ENCODE measurements at places on chromosomes 3 and 15. TPM values are rescaled to one million over a fixed set of nuclear protein-coding genes. Genes with fewer than 3 reads are reported as not detected.

Gene MKRN2OS
- not detected for total RNA-seq

DNA sequence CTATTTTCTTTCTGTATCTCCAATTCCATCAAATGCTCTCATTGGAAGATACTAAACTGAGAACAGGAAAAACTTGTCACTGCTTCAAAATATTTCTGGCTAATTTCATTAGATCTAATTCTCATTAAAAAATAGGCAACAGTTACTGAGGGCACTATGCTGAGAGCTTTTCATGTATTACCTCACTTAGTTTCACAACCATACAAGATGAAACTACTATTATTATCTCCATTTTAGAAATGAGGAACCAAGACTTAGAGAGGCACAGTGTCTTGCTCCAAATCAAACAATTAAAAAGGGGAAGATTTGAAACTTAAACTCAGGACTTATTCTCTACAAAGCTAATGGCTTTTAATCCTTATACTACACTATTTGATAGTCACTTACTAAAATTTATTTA lies 7.2 kb upstream of the OTOL1 start:
- no peak overlapping the region for H3K27ac ChIP-seq
- H3K4me1 ChIP-seq = no peaks in the 10 kb centered on the region

DNA sequence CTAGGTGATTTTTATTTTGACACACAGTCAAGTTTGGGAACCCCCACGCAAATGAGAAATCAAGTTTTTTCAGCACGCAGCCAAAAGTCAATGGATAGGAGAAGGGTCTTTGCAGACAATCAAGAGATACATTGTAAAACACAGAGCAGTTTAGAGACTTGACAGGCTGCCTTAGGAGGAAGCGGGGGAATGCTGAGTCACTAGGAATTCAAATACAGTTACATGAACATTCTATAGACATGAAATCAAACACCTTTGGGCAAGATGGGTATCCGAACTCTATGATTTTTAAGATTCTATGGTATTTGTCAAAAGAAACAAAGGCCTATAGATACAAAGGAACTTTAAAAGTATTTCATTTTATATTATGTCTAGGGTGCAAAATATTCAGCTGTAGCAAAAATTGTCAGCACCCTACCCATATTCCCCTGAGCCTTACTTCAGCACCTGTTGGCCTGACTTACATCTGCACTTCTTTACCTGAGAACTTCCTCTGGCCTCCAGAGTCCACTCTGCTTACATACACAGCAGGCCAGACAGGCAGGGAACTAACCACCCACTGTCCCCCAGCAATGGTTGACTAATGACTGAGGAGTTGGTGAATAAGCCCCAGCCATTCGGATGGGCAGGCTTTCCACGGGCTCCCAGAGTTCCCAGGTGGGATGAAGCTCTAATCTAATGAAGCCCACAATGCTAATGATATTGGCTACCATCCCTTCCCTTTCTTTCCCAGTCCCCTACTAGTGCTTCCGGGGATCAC lies 289.3 kb upstream of the RORA start:
- H3K4me1 ChIP-seq = peaks cover 3% of the 10 kb centered on the region
- no peak for DNase-seq
- no peak overlapping the region for H3K4me3 ChIP-seq
- H3K27me3 ChIP-seq = peaks cover 2% of the 10 kb centered on the region
- no peaks in the 10 kb centered on the region for H3K36me3 ChIP-seq
- no peak overlapping the region for H3K27ac ChIP-seq

Gene PLCH1
- 5.1 TPM for total RNA-seq

Gene ACP3
- not detected for total RNA-seq

- H3K36me3 ChIP-seq = peaks cover 29% of the 10 kb centered on the region
- H3K27me3 ChIP-seq = no peaks in the 10 kb centered on the region
- peaks cover 13% of the 10 kb centered on the region for H3K4me1 ChIP-seq
Measured at GRCh38 chr15:84788500-84788899, 28.7 kb upstream of the ALPK3 start.

DNA sequence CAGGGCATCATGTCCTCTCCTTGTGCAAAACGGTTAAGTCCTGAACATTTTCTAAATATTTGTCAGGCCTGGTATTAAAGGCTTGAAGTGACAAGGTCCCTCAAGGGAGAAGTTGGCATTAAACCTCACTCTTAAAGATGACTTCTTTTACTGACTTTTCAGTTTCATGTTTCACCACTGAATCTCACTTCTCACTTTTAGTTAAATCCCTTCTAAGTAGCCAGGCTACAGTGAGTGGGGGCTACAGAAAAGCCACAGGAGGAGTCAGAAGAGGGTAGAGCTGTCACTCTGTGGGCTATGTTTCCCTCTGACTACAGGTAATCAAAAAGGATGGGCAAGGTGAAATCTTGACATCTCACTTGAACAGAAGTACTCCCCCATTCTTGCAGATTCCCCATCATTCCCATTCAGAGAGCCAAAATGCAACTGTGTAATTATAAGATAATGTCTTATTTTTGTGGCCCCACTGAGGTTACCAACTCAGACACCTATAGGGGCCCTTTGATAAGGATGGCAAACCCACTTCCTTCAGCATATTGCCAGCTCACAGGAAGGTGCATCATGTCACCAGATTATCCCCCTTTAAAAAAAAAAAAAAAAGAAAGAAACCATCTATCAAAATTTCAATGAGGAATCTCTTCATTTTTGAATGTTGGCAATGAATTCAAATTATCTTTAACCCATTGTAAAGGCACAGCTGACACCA lies 790.1 kb upstream of the CFAP20DC start:
- peaks cover 14% of the 10 kb centered on the region for H3K4me1 ChIP-seq
- peak overlapping the region; percentile 3 for H3K27ac ChIP-seq
- no peaks in the 10 kb centered on the region for H3K27me3 ChIP-seq
- H3K36me3 ChIP-seq = peaks cover 3% of the 10 kb centered on the region

Gene GOLGA6D
- total RNA-seq = not detected

GRCh38 chr3:148360051-148360450 lies 337.7 kb upstream of the AGTR1 start:
- no peaks in the 10 kb centered on the region for H3K4me1 ChIP-seq
- H3K36me3 ChIP-seq = no peaks in the 10 kb centered on the region

GRCh38 chr3:24272875-24273274 lies 221.8 kb downstream of the THRB start:
- peaks cover 4% of the 10 kb centered on the region for H3K27me3 ChIP-seq
- H3K4me1 ChIP-seq = no peaks in the 10 kb centered on the region
- no peaks in the 10 kb centered on the region for H3K36me3 ChIP-seq
- H3K4me3 ChIP-seq = no peak overlapping the region
- no peak for DNase-seq

- H3K27me3 ChIP-seq = peaks cover 63% of the 10 kb centered on the region
- no peaks in the 10 kb centered on the region for H3K36me3 ChIP-seq
- no peak overlapping the region for H3K27ac ChIP-seq
- no peak for DNase-seq
Measured at GRCh38 chr3:45864760-45865519, 21.4 kb upstream of the CCR9 start.

DNA sequence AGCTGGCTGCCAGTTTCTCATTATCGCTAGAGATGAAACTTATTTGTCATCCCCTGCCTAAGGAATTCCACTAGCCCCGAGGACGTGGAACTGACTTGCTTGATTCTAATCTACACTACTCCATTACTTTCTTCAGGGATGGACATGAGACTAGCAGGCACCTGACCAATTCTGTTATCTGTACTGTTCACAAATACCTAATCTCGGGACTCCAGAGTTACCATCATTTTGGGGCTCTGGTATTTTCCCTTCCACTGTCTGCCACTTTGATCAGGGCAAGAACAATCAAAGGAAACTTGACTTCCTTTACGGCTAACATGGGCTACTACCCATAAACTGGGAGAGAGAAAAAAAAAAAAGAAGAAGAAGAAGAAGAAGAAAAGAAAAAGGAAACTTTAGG lies 27.8 kb downstream of the BMF start:
- H3K4me3 ChIP-seq = no peak overlapping the region
- peaks cover 19% of the 10 kb centered on the region for H3K4me1 ChIP-seq
- DNase-seq = no peak
- no peaks in the 10 kb centered on the region for H3K36me3 ChIP-seq

DNA sequence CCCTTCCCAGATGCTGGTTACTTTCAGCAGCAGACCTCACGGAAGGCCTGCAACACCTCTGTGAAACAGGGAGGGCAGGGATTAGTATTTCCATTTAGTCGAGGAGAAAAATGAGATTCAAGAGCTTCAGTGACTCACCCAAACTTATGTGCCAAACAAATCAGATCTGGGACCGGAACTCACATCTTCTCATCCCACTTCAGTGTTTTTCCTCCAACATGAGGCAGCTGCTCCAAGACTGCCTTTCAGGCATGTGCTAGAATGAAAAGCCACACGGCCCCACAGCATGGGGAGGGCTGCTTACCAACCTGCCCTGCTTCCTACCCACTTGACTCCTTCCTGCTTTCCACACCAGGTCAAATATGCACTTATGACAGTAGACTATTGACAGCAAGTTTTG lies 129.4 kb upstream of the SLC24A5 start:
- no peaks in the 10 kb centered on the region for H3K36me3 ChIP-seq
- no peak overlapping the region for H3K4me3 ChIP-seq
- H3K4me1 ChIP-seq = no peaks in the 10 kb centered on the region
- DNase-seq = no peak

GRCh38 chr3:183966361-183966791 lies 51.3 kb downstream of the ABCC5 start:
- H3K36me3 ChIP-seq = peaks cover 15% of the 10 kb centered on the region
- H3K27me3 ChIP-seq = no peaks in the 10 kb centered on the region
- no peak overlapping the region for H3K4me3 ChIP-seq
- no peak overlapping the region for H3K27ac ChIP-seq

DNA sequence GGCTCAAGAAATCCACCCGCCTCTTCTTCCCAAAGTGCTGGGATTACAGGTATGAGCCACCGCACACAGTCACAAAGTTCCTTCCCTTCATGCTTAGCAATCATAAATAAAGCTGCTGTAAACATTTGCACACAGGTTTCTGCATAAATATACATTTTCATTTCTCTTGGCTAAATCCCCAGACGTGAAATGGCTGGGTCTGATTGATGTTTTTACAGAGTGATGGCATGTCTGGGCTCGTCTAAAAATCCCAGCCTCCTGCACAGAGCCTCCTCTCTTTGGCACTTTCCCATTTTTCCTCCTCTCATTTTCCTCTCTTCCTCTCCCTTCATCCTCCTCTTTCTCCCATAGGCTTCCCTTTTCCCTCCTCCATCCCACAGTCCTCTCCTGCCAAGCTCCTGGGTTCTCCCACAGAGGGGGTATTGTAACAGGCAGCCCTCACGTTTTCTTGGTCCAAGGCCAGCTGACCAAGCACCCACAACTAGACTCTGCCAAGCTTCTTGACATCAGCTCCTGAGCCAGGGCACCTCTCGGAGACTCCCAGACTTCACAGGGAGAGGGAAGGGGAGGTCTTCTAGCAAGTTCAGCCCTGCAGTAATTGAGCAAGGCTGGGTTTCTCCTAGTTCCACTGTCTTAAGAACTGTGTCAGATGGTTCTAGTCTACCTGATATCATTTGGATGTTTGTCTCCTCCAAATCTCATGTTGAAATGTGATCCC lies 10.5 kb upstream of the PLA2G4E start:
- H3K27me3 ChIP-seq = peaks cover 22% of the 10 kb centered on the region
- DNase-seq = no peak
- no peaks in the 10 kb centered on the region for H3K36me3 ChIP-seq
- no peak overlapping the region for H3K27ac ChIP-seq
- no peak overlapping the region for H3K4me3 ChIP-seq
- peaks cover 7% of the 10 kb centered on the region for H3K4me1 ChIP-seq

Gene CCDC66
- total RNA-seq = 58.9 TPM

DNA sequence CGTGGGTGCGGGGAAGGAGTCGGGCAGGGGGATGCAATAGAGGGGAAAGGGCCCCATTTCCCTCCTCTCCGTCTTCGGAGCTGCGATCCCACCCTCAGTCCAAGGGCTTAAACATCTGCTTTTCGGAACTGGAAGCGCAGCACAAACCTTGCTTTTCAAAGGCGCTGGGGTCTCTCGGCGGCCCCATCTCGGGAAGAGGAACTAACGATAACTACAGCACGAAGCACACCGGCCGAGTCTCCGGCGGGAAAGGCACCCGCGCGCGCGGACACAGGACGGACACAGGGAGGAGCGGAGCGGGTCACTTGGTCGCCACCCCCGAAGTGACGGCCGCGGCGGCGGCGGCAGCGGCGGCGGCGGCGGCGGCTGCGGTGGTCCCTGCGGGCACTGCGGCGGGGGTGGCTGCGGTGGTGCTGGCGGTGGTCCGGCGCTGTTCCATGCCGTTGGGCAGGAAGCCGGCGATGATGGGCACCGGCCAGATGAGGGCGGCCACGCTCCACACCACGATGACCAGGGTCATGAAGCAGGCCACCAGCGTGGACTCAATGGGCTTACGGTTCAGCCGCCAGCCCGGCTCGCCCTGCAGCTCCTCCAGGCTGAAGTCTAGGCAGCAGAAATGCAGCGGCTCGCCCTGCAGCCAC lies 1.1 kb downstream of the TMEM158 start:
- H3K36me3 ChIP-seq = no peaks in the 10 kb centered on the region
- H3K4me1 ChIP-seq = peaks cover 9% of the 10 kb centered on the region

Gene MORC1
- not detected for total RNA-seq
